ENCODE measurements at places on chromosomes 6 and 20.

- no peak for DNase-seq
Observed at GRCh38 chr6:46014511-46015118, 1.0 kb downstream of the CLIC5 start.

DNA sequence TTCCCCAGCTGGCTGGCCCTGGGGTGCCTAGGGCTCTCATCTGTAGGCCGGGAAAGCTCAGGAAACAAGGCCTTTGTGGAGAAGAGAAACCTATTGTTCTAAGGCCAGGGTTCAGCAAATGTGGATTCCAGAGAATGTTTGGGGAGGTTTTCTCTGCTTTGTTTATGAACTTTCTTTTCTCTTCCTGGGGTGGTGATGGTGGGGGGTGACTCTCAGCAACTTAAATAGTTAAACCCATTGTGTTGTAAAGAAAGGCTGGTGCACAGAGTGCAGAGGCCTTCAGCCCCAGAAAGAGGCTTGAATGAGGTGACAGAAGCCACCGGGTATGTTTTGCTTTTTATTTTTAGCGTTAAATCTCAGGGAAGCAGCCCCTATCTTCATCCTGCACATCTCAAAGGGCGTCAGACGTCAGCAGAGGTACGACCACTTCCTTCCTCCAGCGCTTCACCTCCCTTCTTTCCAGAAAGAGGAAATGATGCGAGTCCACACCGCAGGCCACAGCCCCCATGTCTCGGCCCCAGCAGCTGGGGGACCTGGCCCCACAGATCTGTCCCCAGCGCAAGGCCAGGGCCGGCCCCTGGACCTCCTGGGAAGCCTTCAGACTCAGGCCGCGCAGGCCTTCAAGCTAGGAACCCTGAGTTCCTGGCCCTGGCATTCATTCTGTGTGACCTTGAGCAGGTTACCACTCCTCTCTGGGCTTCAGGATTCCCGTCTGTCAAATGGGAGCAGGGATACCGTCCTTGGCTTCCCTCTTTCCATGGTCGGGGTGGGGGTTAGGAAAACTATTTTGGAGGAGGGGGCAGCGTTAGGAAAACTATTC, 605 bp upstream of the PPP1R16B start:
- no peak for DNase-seq

DNA sequence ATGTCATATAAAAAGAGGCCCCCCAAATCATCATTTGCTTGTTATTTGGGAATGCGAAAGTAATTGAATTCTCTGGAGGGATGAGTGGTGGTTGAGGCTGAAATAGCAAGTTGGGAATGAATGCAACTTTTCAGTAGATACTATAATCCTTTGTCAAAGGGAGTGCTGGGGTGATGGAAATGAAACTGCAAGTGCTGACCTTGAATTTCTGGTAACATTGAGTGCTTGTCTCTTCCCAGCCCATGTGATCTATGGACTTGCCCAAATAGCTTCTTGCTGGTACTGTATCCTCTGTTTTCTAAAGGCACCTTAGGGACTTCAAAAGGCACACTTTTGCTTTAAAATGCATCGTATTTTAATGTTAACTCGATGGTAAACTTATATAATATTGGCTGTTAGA, 14.8 kb downstream of the PAQR8 start:
- DNase-seq, result no peak

GRCh38 chr6:53605543-53606235, 59.9 kb downstream of the KLHL31 start:
- DNase-seq, result no peak

Data from tibial artery (tissue), 4 donors.